LHCN-M2 (cell line): ENCODE measurements at places on chromosomes 13 and 19. TPM values are rescaled to one million over a fixed set of nuclear protein-coding genes. Genes with fewer than 3 reads are reported as not detected.

ZNF320 gene
- 1.8 and 5.1 TPM in 2 replicates for total RNA-seq

RNF113B gene
- total RNA-seq = not detected in 2 replicates

CCDC8 gene
- 17.5 and 18.5 TPM in 2 replicates for total RNA-seq

ZNF628 gene
- total RNA-seq = 2.7 and 9.2 TPM in 2 replicates

DNA sequence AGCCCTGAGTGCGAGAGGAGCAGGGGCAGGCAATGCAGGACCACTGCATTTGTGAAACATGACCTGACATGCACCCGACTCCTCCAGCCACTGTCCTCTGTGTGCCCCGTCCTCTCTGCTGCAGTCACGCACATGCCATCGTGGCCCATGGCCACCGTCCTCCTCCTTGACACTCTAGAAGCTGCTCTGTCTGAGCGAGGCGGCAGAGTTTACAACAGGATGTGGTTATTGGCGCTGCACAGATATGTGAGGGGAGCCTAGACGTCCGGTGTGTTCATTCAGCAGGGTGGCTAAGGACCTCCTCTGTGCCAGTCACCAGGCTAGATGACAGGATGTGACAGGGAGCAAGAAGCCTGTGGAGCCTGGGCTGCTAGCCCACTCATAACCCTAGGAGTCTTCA is 277.8 kb downstream of the FOXO1 start:
- no peak for DNase-seq

GRCh38 chr19:1690699-1691307 is 38.4 kb upstream of the TCF3 start:
- no peak for DNase-seq

GRCh38 chr13:106799781-106800335 is 231.9 kb upstream of the ARGLU1 start:
- no peak for DNase-seq

DNA sequence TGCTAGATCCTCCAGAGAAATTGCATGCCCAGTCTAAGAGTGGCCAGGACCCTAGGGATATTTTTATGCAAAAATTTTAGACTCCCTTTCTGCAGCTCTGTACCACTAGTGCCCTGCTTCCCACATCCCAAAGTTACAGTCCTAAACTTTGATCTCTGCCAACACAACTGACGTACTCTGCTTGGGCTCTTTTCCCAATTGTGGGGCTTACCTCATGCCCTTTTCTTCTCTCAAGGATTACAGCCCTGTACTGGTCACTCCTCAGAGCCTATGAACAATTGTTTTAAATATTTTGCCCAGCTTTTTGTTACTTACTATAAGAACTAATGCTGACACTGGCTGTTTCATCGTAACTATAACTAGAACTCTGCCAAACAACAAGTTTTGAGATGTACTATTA is 57.8 kb upstream of the FBXL3 start:
- no peak for DNase-seq
